ENCODE measurements at places on chromosomes 7 and 10. TPM values are rescaled to one million over a fixed set of nuclear protein-coding genes. Genes with fewer than 3 reads are reported as not detected.

PDE6C gene
- not detected for total RNA-seq

CALHM3 gene
- total RNA-seq, result 0.17 TPM

RHEB gene
- total RNA-seq, result 78.9 TPM

CDK14 gene
- total RNA-seq, result 1.2 TPM

- DNase-seq, result no peak
Observed at GRCh38 chr10:122990278-122990677, 10.1 kb downstream of the PSTK start.

SLC26A4 gene
- total RNA-seq, result 0.97 TPM

Measured in activated naive CD8-positive, alpha-beta T cell treated with anti-CD3 and anti-CD28 coated beads, Interleukin-2, amount 10 ng/mL, durations not matched to agents 7 days and 5 days (primary cell).